Body of pancreas (tissue), 4 donors: ENCODE measurements at places on chromosomes 4 and X. TPM values are rescaled to one million over a fixed set of nuclear protein-coding genes. Genes with fewer than 3 reads are reported as not detected.

HELT gene
- not detected for total RNA-seq

DNA sequence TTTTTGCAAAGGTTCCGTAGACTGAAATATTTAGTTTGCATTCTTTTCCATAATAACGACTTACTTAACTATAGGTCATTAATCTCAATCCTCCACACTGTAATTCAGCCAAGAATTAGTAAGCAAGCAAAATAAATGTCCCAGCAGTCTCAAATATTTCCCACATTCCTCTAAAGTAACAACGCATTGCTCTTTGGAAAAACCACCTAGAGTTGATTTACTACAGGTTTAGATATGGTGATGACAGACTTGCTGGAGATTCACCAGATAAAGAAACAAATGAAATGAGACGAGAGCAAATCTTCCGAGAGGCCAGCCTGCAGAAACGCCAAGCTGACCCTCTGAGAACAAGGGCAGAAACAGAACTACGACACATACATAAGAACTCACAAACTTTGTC lies 28.9 kb downstream of the TENM3 start:
- no peak for DNase-seq

- DNase-seq = no peak
Observed at GRCh38 chr4:108531461-108531860, 88.9 kb upstream of the RPL34 start.

GRCh38 chr4:579543-580175 lies 3.6 kb upstream of the TMEM271 start:
- no peak for DNase-seq

ARHGAP6 gene
- total RNA-seq = 10.9 TPM

GRCh38 chr4:93617606-93618005 lies 210.9 kb upstream of the ATOH1 start:
- no peak for DNase-seq

GRCh38 chr4:44871133-44871532 lies 144.8 kb upstream of the GNPDA2 start:
- no peak for DNase-seq
